T-helper 2 cell (primary cell): ENCODE measurements at places on chromosomes 1 and 21.

- DNase-seq = no peak
These were observed 70.3 kb downstream of the CD46 start for GRCh38 chr1:207822124-207822601.

DNA sequence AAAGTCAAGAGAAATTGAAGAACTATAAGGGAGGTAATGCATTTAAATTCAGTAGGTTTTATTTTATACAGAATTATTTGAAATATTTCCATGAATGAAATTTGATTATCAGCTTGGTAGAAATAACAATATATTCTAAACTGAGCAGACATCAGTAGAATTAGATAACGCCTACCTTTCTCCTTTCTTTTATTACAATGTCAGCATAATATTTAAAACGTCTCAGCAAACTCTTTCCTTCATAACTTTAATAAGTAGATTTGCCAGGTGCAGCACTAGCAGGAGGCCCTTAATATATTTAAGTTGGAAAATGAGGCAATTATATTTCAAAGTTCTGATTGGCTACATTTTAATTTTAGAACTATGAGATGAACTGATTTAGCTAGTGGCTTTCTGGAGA, 298.8 kb downstream of the BRINP3 start:
- DNase-seq = no peak

GRCh38 chr1:12320486-12320885, 90.7 kb downstream of the VPS13D start:
- no peak for DNase-seq

DNA sequence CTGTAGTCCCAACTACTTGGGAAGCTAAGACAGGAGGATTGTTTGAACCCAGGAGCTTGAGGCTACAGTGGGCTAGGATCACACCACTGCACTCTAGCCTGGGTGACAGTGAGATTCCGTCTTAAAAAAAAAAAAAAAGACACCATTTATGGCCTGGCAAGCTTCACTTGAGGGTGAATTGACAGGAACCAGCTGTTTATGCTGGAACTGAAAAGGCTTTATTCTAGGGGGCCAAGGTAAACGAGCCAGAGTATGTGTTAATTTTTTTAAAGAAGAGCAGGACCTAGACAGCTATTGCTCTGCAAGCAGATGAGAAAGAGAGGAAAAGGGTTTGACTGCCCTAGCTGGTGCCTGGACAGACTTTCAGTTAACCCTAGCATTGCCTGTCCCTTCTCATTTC, 37.0 kb downstream of the S100A6 start:
- DNase-seq = no peak

DNA sequence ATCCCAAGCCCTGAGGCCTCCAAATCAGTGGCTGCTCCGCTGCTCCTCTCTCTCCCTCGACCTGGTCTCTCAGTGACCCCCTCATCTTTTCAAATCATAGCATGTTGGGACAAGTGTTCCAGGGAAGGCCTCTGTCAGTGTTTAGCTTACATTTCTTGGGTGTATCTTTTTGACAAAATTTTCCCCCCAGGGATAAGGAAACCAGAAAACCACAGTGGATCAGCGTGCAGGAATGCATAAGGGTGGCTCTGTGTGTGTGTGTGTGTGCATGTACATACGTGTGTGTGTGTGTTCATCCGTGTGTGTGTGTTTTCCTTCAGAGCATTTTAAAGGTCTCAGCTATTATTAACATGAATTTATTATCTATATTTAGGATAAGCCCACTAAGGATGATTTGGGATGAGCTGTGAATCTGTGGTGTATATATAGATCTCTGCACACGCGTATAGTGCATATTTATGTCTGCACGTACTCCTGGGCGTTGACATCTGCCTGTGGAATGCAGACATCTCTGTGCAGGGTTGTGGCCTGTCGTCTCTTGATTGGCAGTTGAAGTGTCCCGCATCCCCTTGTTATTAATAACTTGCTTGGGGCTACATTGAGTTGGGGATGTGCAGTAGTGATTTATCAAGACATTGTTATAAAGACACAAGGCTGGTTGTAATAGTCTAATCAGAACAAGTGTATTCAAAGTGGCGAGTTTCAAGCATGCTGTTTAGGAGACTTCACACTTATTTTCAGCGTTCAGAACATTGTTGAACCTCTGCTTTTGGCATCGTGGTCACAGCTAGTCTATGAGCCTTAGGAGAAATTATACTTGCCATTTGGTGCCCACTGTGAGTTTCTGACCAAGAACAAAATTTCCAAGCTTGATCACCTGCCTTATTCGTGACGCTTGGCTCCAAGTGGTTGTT, 55.6 kb downstream of the GALNT2 start:
- no peak for DNase-seq
